ENCODE measurements at places on chromosomes 7 and 10. TPM values are rescaled to one million over a fixed set of nuclear protein-coding genes. Genes with fewer than 3 reads are reported as not detected.

DNA sequence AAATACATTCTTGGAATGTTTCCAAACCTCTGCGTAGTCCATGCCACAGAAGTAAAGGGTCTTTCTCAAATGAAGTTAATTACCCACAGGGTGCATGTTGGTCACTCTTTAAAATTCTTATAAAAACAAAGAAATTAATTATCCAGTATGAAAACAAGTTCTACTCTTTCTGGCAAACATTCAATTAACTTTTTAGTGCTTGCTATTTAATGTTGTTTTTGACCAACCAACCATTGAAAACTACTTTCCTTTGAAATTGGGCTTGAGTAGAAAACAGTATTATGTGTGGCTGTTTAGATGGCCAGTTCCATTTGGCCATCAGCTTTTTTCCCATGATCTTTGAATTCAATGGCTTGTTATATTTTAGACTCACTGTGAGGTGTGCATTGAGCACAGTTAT is 83.0 kb downstream of the TAF3 start:
- DNase-seq = no peak

DNA sequence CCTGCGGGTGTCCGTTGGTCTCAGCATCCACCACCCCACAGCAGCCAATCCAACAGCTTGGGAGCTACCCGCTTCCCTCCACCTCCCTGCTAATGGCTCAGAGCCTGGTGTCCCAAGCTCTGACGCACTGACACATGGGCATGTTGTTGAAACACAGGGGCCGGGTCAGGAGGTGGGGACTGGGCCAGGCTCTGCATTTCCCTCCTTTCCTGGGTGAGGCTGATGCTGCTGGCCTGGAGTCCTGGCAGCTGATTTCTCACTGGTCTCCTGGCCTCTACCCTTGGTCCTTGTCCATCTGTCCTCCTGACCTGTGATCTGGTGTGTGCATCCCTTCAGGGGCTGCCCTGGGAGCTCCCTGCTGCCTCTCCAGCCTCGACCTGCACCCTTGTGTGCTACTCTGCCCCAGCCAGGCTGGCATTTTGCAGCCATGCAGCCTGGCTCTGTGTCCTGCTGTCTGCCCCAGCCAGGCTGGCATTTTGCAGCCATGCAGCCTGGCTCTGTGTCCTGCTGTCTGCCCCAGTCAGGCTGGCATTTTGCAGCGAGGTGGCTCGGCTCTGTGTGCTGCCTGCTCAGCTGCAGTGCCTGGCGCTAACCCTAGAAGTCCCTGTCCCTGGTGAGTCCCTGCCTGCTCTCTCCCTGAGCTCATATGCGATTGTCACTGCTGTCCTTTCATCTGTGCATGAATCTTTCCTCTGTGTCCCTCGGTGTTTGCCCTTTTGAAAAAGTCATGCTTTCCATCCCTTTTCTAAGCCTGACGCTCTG is 14.0 kb downstream of the AMZ1 start:
- DNase-seq = no peak

Gene PAPSS2
- total RNA-seq = 21.9 TPM

Gene INHBA
- 198 TPM for total RNA-seq

Gene IFIT1
- 20.4 TPM for total RNA-seq
